Right renal cortex interstitium (tissue), 3 donors: ENCODE measurements at places on chromosomes 5 and 9. TPM values are rescaled to one million over a fixed set of nuclear protein-coding genes. Genes with fewer than 3 reads are reported as not detected.
A peak's percentile ranks its signal among the peaks of the same experiment; 100 is the strongest.

Gene TUSC1
- polyA plus RNA-seq: 17.1 TPM

Gene RNF224
- polyA plus RNA-seq: 8.0 TPM

Gene IFT74
- polyA plus RNA-seq: 41.9 TPM

Gene TEX48
- not detected for polyA plus RNA-seq

Gene SLC6A3
- polyA plus RNA-seq: 0.72 TPM

DNA sequence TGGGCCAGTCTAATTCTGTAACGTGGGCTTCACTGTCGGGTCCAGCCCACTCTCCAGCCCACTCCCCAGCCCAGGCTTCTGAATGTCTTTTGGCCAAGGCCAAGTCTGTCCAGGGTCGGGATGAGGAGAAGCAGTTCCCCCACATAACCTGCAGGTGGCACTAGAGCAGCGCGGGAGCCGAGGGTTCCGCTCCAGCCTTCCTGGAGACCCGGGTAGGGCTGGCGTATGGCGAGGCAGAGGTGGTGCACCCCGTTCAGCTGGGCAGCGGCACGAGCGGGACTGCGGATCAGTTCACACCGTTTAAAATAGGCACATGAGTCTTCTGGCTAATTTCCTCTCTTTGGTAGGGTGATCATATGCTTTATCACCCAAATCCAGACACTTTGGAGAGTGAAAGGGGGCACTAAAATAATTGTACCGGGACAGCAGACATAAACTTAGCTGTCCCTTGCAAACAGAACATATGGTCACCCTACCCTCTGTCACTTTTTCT lies 185.9 kb downstream of the MSX2 start:
- peak; percentile 27 for DNase-seq

DNA sequence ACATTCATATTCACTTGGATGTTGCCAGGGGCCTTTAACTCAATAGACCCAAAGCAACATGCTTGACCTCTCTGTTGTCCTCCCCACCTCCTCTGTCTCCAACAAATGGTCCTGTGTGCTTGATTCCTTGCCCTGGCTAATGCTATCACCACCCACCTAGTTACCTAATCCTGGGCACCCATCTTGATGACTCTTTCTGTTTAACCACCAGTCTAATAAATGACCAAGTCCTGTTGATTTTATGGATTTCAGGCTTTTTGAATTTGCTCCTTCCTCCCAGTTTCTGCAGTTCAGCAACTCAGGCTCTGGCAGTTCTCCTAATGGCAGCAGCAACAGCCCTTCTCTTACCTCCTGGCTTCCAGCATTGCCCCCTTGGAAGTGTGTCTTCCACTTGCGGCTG lies 246.3 kb upstream of the KLF4 start:
- no peak for DNase-seq

DNA sequence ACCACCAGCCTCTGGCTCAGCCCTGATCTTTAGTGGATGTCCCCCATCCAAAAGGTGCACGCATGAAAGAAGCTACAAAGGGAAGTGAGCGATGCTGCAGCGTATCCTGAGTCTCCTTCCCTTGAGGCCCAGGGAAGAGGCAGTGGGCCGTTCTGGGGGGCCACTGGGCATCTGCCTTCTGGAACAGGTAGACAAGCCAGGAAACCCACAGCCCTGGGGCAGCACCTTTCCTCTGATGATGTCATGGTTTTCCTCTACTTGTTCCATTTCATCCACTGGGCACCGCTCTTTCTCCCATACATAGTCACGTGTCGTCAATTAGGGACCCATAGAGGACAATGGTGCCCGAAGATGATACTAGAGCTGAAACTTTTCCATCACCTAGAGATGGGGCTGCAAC lies 194.0 kb upstream of the IRX1 start:
- no peak for DNase-seq

- DNase-seq: no peak
Measured at GRCh38 chr5:153158608-153159007, 331.9 kb upstream of the GRIA1 start.

GRCh38 chr9:116372786-116373185 lies 219.2 kb downstream of the PAPPA start:
- DNase-seq: no peak

DNA sequence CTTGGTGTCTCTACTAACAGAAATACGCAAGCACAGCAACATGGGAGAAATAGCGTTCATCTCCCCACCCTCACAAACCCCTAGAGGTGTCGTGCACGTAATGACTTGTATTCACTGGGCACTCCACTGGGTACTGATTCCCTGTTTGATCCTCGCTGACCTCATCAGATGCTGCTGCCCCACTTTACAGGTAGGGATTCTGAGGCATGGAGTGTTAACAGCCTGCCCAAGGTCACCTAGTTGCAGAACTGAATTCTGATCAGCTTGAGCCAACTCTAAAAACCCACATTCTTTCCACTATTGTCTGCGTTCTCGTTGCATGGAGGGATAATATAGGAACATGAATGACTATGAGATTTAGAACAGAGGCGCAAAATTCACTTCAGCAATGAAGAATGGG lies 96.3 kb downstream of the TRIO start:
- DNase-seq: no peak

GRCh38 chr5:42636946-42637345 lies 119.7 kb upstream of the CCDC152 start:
- no peak for DNase-seq

DNA sequence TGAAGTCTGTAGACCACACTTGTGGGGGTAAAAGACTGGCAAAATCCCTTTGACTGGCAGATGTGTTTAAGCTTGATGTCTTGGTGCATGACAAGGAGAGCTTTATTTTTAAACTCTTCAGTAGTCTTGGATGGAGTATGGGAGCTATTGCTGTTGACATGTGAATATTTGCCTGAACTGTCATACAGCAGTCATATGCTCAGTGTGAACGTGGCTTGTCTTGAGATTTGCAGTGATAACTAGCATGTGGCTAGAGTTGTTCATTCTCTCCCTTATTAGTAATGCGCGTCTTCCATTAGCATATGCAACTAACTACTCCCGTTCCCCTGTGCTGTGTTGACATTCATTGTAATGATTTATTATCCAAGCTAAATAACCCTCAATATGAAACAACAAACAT lies 523.6 kb upstream of the WWC1 start:
- DNase-seq: no peak

GRCh38 chr5:158209219-158209908 lies 350.4 kb upstream of the CLINT1 start:
- DNase-seq: no peak
